ENCODE measurements at places on chromosomes 3 and 15.

DNA sequence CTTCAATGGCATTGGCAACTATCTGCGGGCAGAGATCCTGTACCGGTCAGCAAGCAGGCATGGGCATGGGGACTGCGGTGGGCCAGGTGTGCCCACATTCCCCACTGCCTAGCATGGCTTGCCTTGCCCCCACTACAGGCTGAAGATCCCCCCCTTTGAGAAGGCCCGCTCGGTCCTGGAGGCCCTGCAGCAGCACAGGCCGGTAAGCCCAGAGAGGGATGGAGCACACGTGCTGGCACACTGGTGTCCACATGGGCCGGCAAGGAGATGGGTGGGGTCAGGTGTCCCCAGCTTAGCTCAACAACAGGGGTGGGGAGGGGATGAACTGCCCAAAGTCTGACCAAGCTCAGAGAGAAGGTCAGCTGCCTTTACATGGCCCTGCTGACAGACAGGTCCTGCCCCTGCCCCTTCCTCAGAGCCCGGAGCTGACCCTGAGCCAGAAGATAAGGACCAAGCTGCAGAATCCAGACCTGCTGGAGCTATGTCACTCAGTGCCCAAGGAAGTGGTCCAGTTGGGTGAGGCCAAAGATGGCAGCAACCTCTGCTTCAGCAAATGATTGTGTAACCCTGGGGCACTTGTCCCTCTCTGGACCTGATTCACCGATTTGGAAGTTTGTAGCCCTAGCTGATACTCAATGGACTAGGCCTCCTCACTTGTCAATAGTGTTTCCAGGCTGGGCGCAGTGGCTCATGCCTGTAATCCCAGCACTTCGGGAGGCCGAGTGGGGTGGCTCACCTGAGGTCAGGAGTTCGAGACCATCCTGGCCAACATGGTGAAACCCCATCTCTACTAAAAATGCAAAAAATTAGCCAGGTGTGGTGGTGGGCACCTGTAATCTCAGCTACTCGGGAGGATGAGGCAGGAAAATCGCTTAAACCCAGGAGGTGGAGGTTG lies 5.6 kb downstream of the NEIL1 start:
- DNase-seq, result no peak

DNA sequence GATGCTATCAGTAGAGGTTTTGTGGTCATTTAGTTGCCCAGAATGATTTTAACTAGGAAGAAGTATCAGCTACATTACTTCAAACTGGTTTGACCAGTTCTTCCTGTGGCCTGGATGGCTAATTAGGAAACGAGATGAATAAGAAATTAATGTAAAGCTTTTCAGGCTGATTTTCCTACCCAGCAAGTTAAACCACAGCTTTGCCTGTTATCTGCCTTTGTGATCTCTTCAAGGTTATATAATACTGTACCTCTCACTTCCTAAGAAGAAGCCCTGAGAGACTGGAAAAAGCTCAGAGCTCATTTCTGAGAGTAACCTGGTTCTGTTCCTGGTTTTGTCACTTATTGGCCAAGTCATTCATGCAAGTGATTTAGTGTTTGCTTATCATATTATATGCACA lies 782.2 kb upstream of the GOLIM4 start:
- DNase-seq, result no peak

DNA sequence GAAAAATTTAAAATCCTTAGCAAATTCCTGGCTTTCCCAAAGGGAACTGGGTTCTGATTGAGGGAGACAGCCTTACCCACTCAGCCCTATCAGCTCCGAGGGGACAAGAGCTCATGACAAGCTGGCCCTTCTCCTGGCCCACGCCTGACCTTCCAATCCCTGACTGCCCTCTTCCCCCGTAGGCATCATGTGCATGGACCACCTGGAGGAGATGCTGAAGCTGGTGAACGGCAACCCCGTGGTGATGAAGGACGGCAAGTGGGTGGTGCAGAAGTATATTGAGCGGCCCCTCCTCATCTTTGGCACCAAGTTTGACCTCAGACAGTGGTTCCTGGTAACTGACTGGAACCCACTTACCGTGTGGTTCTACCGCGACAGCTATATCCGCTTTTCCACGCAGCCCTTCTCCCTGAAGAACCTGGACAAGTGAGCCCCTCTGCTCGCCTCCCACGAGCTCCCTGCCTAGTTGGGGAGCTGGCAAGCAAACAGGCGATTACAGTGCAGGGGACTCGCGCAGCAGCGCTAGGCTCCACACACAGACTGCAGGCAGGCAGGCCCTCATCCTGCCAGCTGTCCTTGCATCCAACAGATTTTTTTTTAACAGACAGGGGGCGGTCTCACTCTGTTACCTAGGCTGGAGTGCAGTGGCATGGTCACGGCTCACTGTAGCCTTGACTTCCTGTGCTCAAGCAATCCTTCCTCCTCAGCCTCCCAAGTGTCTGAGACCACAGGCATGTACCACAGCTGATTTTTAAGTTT lies 16.8 kb downstream of the RPUSD3 start:
- no peak for DNase-seq

- no peak for DNase-seq
Observed at GRCh38 chr15:84889313-84889990, 5.0 kb downstream of the SLC28A1 start.

DNA sequence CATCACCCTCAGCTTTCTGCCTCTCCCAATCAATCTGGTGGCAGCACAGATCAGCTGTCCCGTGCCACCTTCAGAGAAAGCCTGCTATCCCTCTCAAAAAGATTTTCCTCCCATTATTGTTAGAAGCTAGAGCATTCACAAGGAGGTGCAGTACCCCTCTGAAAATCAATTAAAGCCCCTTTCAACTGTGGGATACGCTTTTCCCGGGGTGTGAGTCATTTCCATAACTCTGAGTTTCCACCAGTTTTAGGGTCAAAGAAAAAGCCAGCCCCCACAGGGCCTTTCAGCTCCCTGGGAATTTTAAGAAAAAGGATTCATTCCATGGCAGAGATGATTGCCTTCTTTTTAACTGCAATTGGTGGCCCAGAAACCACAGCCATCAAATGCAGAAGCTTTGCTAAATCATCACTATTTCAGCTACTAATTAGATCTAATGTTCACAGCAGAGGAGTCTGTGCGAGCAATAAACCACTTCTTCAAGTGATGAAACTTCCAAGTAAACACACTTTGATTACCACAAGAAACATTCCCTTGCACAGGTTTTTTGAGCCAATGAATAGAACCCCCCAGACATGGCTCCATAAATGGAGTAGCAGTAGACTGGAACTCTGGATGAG lies 270.0 kb upstream of the TPRG1 start:
- no peak for DNase-seq

DNA sequence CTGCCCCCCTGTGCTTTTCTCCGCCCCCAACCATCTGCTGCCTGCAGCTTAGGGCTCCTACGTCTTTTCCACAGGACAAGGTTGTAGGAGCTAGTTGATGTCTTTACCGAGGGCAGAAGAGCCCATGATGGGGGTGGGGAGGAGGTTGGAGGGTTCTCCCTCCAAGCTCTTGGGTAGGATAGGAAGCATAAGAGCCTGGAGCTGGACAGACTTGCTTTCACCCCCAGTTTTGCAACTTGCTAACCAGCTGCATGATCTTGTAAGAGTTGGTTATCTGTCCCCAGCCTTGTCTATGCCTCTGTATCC lies 856 bp downstream of the ABCF3 start:
- DNase-seq, result no peak

DNA sequence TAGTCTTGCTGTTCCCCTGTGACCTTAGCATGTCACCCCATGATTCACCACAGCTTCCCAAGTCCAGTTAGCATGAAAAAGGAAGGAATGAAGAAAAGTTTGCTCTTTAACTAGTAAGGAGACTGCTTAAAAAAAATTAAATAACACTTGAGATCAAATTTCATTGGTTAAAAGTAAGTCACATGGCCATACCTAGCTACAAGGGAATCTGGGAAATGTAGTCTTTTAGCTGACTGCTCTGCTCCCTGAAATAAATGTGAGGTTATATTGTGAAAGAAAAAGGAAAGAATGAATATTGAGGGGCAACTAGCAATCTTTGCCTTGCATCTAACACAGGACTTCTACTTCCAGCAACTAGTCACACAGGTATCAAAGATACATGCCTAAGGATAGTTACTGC lies 84.7 kb upstream of the LRRN1 start:
- DNase-seq, result no peak

DNA sequence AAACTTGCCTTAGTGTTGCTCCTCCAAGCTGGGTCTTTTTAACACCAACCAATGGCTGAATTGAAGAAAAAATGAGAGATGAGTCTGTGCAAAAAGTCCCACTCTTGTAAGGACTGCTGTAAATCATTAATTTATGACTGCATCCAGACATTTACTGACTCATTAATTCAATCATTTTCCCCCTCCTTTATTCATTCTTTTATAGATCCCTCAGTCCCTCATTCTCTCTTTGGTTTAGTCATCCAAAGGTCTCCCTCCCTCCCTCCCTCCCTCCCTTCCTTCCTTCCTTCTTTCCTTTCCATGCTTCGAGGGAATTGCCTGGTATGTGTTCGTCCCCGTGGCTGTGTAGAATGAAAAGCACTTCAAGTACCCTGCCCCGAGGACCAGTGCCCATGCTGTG lies 35.3 kb upstream of the MRPS22 start:
- no peak for DNase-seq

DNA sequence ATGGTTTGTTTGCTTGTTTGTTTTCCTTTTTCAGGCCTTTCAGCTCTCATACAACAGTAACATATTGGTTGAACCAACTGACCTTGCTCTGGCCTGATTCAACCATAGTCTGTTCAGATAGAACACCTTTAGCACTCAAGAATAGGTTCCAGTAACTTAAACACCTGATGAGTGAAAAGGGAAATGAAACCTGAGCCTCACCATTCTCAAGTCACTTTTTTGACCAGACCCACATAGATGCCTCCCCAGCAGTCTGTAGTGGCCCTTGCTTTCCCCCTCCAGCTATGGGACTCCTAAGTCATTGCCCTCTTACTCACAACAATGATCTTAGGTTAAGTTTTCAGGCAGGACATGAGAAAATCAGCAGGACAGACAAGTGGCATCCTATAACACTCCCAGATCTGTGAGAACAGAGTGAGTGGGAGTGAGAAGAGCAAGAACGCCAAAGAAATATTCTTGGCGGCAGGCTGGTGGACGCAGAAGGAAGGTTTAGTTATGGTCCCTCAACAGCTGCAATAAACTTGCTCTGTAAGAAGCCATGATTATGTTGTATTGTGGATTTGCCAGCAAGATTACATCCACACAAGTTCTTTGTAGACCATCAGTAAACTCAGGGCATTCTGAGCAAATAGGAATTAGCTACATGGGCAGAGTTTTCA lies 367.5 kb downstream of the MECOM start:
- DNase-seq, result no peak

All from psoas muscle (tissue), 8 donors.